ENCODE measurements at places on chromosomes 12 and 14.

GRCh38 chr14:20302042-20302755 is 3.6 kb downstream of the TTC5 start:
- no peak for DNase-seq

DNA sequence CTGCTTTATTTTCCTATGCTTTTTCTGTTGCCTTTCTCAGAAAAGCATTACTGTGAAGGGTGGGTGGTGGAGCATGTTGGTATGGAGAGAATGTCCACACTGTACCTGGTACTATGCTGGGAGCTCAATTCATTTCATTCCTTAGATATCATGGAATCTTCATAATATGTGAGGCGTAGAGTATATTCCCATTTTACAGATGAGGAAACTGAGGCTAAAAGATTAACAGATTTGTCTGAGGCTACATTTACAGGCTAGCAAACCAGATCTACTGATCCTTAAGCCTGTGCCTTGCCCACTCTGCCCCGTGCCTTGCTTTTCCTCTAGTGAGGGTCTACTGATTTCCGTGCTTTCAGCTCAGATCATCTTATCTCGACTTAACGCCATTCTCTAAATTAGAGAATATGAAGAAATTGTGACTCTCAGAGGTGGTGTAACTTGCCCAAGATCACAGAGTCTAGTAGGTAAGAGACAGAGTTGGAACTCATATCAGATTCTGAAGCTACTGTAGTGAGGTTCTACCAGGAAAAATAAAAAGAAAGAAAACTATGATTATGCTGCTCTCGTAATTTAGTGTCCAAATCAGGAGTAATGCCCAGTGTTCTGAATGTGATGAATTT is 5.5 kb downstream of the GLRX5 start:
- no peak for DNase-seq

- no peak for DNase-seq
These were observed at the start of gene GPR135 for GRCh38 chr14:59465316-59466135. GPR135 (minus strand) TSS chr14:59465380; CDS start chr14:59465226, 154 bp downstream.

DNA sequence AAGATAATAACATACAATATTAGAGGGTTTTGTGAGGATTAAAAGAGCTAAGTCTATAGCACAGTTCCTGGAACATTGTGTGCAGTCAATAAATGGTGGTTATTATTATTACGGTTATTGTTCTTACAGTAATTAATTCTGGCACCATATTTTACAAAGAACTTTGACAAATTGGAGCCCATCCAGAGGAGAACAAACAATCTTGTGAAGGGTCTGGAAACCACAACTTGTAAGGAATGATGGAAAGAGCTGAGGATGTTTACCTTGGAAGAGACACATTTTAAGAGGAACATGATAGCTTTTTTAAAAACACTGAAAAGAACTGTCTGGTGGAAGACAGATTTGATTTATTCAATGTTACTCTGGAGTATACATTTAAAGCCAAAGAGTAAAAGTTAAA is 150.5 kb upstream of the KRR1 start:
- no peak for DNase-seq

DNA sequence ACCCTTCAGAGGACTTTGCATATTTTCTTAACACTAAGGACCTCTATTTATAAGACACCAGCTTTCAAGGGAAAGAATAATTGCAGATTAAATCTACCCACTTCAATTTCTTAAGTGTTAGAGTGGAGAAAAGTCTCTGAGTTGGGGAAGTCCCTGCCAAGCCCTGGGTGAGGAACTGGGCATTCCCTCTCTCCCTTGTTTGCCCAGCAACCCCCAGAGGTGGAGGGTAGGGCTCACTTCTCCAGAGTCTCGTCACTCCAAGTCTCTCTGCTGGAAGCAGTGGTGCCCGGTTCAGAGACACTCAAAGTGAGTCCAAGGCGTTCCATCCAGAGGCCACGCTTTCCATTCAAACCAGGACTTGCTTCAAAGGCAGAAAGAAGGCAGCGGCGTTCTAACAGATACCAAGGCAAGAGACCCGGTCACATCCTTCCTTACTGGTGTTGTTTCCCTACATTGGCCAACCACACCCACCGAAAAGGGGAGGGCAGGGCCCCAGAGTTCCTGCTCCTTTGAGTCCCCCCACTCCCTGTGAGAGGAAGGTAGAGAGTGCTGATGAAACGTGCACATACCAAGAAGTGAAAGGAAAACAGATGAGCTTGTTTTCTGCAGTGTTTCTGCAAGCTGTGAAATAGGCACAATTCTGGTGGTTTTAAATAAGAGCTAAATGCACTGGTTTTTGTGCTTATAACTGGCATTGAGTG is 6.1 kb upstream of the BDKRB2 start:
- DNase-seq: no peak

DNA sequence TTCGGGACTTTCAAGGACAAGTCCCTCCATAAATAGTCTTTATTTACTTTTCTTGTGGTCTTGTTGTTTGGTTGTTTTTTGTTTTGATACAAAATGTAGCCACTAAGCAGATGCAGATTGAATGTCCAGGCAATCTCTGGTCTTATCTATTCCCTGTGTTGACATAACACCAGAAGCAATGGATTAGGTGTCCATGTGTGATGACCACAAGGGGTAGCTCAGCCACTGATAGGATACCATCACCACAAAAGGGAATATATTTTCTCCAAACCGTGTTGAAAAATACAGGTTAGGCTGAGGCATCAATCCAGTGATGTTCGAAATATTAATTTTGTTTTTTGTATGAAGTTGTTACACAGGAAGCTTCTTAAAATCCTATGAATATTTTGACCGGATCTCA is 196.3 kb downstream of the EPS8 start:
- DNase-seq: no peak

GRCh38 chr14:104138098-104138717 is at the start of gene KIF26A:
KIF26A (plus strand) TSS chr14:104138587; CDS start chr14:104138723, 136 bp downstream.
- DNase-seq: no peak

DNA sequence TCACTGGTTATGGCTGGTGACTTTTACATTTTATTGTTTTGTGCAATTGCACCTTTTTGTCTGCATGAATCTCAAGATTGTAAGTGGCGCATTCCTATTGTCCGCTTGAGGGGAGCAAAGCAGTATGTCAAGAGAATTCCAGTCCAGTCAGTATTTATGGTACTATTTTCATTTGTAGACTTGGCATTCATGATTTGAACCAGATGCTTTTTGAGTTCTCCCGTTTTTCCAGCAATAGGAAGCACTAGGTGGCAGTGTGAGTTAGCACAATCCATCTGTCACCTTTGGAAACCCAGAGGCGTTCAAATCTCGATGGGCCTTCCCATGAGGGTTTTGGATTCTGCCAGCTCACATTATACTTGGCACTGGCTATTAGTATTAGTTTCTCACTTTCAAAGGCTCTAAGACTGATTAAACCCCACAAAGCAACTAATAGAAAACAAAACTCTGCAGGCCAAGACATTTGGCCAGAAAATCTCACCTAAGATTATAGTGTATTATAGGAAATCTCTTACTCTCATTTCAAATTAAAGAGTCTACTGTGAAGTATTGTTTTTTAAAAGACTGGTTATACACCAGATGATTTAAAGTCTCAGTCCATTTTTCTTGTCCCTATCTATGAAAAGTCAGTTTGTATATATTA is 2.2 kb downstream of the DACT1 start:
- DNase-seq: no peak

- no peak for DNase-seq
These were observed 249.9 kb downstream of the AEBP2 start for GRCh38 chr12:19689226-19689625.

DNA sequence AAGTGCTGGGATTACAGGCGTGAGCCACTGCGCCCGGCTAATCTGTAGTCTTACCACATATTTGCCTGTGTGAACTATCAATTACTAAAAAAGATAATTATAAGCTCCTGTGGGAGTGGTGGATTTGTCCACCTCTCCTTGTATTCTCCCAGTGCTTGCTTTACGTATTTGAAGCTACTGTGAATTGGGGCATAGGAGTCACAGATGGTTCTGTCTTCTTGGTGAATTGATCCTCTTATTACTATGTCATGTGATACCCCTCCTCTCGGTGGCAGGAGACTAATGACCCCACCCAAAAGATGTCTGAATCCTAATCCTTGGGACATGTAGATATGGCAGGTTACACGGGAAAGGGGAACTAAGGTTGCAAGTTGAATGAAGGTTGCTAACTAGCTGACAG is 11.8 kb downstream of the GPR132 start:
- no peak for DNase-seq

DNA sequence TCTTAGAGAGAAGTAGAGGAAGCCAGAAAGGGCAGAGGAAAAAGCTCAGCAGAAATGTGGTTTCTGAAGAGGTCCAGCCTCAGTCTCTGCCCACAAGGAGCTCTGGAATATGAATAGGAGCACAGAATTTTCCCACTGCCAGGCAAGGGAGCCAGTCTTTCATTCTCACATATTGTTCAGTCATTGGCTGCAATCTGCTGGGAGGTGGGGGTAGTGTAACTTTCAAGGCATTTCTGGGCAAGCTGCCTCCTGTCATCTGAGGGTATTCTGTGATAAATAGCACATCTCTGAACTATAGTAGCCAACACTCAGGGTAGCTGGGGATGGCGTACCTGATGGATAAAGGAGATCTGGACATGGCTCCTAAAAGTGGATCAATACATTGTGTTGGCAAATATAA is 127.2 kb downstream of the LRRK2 start:
- no peak for DNase-seq

- no peak for DNase-seq
These were observed 3.8 kb upstream of the DIO2 start for GRCh38 chr14:80215081-80215480.

- DNase-seq: no peak
These were observed 677.4 kb upstream of the TMEM132C start for GRCh38 chr12:127589541-127589940.

- DNase-seq: no peak
These were observed 6.3 kb upstream of the NYNRIN start for GRCh38 chr14:24392325-24393091.

- DNase-seq: no peak
These were observed 7.8 kb downstream of the PPP1R13B start for GRCh38 chr14:103839579-103839978.

GRCh38 chr12:64666054-64666914 is 56.0 kb downstream of the RASSF3 start:
- no peak for DNase-seq

DNA sequence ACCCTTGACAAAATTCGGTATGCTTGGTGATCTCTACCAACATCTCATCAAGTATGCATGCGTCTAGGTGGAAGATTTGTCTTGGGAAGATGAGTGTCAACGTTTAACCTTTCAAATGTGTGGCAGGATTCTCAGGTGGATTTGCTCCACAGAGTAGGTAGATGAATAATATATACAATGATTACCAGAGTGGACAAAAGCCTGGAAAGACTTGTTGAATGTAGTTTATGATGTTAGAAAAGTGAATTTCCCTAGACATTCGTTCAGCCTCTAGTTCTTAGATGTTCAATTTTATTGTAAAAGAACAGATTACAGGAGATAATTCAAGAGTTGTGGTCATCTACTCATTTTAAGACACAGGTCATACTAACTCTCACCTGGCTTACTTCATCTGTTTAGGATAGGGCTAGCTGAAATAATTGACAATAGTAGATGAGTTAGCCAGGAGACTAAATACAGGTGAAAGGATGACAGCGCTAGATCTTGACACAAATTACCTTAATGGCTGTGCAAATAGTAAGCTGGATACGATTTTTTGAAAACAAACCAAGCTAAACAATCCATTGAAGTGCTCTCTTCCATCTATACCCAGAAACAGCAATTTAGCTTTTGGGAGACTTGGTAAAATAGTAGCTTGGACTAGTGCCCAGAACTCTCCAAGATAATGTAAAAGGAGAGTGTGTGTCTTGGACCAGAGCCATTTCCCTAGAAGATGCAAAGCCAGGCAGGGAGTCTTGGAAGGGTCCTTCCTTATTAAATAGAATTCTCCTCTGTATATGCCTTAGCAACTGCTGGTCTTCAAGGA is 168.0 kb downstream of the DACT1 start:
- DNase-seq: no peak

- DNase-seq: no peak
These were observed 182.7 kb upstream of the TMPO start for GRCh38 chr12:98332642-98333041.

- DNase-seq: no peak
These were observed 25.8 kb upstream of the TMCC3 start for GRCh38 chr12:94676031-94676641.

DNA sequence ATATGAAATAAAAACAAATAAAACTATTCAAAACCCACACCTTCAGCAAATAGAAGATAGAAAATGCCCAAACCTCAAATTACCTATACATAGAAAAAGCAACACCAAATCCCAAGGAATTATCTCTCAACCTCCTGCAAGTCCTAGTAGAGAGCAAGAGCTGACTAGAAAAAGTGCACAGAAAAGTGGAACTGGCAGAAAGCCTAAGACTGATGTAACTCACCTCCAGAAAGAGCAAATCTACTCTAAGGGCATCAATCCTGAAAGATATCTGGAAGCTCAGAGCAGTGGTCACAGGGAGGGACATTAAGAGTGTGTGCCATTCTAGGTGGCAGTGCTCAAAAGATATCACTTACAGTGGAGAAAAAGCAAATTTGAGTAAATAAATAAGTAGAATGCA is 62.1 kb upstream of the PLEKHG7 start:
- DNase-seq: no peak

DNA sequence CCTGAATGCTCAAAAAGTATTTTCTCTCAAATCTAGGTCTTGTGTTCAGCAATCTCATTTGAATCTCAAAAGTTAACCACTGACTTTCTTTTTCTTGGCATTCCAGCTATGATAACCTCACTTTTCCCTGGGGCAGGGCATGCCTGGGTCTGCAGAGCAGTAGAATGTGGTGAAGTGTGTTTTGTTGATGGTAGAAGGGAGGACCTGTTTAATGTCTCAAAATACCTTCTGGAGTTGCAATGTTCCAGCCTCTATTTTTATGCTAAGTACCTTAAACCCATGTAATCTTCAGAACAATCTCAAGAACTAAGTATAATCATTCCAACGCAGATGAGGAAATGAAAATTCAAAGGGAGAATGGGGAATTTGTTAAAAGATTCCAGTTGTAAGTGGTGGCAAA is 82.1 kb upstream of the FUT8 start:
- DNase-seq: no peak

- DNase-seq: no peak
These were observed 8.9 kb downstream of the FAM186A start for GRCh38 chr12:50387487-50387886.

GRCh38 chr14:97056086-97056485 is 258.9 kb downstream of the VRK1 start:
- no peak for DNase-seq

DNA sequence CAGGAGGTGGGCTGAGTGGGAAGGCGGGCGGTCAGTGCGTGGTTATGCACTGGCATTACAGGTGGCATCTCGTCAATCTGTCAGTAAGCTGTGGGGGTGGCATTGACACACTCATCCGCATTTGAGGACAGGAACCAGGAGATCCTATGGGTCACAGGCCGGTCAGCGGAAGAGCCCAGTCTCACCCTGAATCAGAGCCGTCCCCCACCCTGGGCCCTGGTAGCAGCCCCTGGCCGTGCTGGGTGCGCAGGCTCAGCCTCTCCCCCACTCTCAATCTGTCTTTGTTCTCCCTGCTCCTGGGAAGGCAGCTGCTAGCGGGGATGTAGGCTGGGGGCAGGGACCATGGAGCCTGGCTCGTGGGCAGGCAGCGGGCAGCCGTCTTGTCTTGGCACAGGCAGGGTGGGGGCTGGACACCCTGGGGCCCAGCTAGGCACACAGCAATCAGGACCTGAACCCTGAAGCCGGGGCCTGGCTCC is 5.1 kb downstream of the INF2 start:
- no peak for DNase-seq

- DNase-seq: no peak
These were observed 1756.2 kb upstream of the SEL1L start for GRCh38 chr14:83289896-83290295.

GRCh38 chr14:31864937-31865855 is 211.9 kb upstream of the ARHGAP5 start:
- DNase-seq: no peak

- no peak for DNase-seq
These were observed 12.9 kb downstream of the ANKRD13A start for GRCh38 chr12:110012137-110012536.
